MCF 10A (cell line): ENCODE measurements at places on chromosomes 6 and 20. TPM values are rescaled to one million over a fixed set of nuclear protein-coding genes. Genes with fewer than 3 reads are reported as not detected.

The LY6G6C gene
- 0.32 TPM in 1 of 2 replicates, not detected in the other for total RNA-seq

The STMND1 gene
- total RNA-seq, result not detected in 2 replicates

The BMP5 gene
- total RNA-seq, result not detected in 2 replicates

GRCh38 chr6:43861212-43861894, 91.3 kb downstream of the VEGFA start:
- DNase-seq, result no peak

DNA sequence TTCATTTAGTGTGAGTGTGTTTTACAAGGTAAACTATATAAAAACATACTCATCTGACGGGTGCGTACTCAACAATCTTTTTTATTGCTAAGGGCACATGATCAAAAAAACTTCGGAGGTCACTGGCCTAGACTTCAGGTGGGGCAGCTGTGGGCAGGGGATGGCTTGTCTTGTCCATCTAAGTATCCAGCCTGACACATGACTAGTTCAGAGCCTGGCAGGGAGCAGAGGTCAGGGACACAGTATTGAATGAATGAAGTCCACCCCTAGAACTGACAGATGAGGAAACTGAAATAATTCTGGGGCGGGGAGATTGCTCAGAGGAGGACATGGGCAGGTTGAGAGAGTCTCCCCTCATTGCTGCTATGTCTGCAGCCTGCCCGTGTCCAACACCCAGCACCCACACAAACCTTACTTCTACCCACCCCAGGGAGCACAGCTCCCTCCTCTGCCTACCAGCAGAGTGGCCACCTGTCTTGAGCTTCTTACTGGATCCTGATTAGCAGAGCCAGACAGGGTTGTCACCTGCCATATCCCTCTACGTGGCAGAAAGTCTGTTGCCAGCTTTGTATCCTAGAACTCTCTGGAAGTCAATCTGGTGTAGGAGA, 48.9 kb downstream of the MRPL14 start:
- no peak for DNase-seq

DNA sequence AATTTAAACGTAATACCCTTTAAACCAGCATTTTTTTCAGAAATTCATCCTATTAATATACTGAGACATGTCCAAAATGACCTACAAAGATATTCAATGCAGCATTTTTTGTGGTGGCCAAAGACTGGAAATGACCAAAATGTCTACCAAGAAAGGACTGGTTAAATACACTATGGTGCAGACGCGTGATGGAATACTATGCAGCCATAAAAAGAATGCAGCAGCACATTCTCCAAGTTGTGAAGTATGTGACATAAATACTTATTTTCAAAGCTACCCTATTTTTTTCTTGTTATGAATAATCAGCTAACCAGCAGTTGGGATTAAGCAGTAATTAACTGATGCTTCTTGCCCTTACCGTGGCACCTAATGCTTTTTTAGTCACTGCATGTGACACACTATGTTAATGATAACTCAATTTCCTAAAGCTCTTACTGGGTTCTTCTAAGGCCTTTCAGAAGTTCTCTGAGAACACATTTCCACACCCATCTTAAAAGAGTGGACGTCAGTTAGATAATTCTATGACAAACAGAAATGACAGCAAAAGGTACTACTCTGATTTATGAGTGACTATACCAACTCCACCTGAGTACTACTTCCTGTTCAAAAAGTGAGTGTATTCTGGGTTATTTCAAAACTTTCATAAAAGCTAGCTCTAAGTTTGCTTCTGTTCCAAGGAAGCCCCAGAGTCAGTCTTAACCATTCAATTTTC, 24.9 kb downstream of the TTI1 start:
- no peak for DNase-seq

- DNase-seq, result peak; percentile 49
These were observed 35.9 kb upstream of the MYB start for GRCh38 chr6:135145063-135145800.
